ENCODE measurements at places on chromosomes 5 and 9.
A peak's percentile ranks its signal among the peaks of the same experiment; 100 is the strongest.

GRCh38 chr5:57176350-57176857, 2.5 kb downstream of the GPBP1 start:
- DNase-seq = peak; percentile 13

GRCh38 chr9:33748633-33749304, 46.6 kb upstream of the PRSS3 start:
- DNase-seq = no peak

DNA sequence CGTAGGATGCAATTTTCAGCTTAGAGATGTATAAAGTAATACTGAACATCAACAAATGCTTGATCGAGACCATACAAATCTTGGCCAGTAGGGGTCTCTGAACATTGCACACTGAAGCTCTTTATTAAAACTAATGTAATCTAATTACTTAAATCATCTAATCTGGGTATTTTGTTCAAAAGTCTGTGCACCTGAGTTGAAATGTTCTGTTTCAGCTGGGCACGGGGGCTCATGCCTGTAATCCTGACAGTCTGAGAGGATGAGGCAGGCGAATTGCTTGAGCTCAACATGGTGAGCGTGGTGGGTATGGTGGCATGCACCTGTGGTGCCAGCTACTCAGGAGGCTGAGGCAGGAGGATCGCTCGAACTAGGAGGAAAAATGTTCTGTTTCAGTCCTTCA, 41.0 kb downstream of the ESM1 start:
- DNase-seq = peak; percentile 65

- no peak for DNase-seq
These were observed 33.4 kb upstream of the ANXA1 start for GRCh38 chr9:73118286-73118685.

- DNase-seq = peak; percentile 59
These were observed 80.6 kb upstream of the SIMC1 start for GRCh38 chr5:176157656-176158055.

DNA sequence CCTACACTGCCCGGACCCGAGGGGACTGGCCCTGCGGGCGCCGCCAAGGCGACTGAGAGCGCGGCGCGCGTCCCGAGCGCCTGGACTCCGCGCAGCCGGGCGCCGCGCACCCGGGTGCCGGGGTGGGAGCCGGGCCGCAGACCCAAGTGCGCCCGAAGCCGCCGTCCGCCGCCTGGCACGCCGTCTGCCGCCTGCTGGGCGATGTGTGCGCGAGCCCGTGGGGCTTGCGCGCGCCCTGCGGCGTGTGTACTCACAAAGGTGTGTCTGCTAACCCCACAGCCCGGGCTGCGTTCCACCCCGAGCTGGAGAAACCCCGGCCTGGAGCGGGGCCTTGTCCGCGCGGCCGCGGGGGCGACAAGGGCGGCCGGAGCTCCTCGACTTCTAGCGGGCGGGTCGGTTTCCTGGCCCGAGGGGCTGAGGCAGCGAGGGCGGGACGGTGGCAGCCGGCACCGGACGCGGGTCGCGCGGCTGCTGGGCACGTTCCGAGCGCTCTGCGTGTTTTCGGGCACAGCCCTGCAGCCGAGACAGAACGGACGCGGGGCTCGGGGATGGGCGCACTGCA, 1.1 kb upstream of the ZSWIM6 start:
- peak; percentile 62 for DNase-seq

- DNase-seq = no peak
These were observed 74.1 kb upstream of the PIK3R1 start for GRCh38 chr5:68141494-68141893.

- no peak for DNase-seq
These were observed 32.4 kb upstream of the IL33 start for GRCh38 chr9:6183227-6183551.

GRCh38 chr9:126564128-126564527, 49.6 kb upstream of the LMX1B start:
- no peak for DNase-seq

DNA sequence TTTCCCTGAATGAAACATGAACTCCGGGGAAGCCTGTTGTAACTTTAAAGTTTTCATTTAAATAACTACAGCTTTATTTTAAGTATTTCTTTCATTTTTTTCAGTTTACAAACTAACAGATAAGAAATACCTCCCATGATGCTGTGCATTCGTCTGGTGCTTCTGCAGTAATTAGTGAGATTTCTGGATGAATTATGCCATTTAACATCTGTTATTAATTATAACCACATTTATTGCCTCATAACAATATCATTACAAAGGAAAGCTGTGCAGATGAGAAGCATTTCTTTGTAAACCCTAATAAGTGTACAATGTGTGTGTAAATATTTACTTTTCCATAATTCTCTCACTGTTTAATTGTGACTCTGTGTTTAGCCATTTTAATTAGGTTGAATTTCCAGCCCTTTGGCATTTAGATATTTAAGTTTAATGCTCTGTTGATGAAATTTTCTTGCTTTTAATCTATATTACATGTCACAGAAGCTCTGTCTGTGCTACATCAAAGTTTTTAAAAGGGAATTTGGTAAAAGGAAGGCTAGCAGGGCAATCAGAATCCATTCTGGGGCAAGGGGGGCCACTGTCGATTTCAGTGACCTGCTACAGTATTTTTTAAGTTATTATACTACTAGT, 418.0 kb downstream of the SPATA31D1 start:
- DNase-seq = no peak

DNA sequence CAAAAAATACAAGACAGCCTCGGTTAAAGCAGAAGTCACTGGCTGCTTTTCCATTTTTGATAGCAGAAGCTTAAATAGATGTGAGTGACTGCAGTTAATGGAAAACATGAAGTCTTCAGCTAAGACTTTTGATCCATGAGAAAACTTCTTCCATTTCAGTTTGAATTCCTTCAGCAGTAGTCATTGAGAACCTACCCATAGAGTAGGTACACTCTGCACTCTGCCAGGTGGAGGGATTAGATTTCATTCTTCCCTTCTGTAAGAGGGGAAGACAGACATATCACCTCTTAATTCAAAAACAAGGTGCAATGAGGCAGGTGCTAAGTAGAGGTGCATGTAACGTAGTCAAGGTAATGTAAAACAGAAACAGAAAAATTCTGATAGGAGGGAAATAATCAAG, 26.7 kb upstream of the XPA start:
- no peak for DNase-seq

- DNase-seq = no peak
These were observed 142.7 kb downstream of the MLLT3 start for GRCh38 chr9:20479419-20480155.

DNA sequence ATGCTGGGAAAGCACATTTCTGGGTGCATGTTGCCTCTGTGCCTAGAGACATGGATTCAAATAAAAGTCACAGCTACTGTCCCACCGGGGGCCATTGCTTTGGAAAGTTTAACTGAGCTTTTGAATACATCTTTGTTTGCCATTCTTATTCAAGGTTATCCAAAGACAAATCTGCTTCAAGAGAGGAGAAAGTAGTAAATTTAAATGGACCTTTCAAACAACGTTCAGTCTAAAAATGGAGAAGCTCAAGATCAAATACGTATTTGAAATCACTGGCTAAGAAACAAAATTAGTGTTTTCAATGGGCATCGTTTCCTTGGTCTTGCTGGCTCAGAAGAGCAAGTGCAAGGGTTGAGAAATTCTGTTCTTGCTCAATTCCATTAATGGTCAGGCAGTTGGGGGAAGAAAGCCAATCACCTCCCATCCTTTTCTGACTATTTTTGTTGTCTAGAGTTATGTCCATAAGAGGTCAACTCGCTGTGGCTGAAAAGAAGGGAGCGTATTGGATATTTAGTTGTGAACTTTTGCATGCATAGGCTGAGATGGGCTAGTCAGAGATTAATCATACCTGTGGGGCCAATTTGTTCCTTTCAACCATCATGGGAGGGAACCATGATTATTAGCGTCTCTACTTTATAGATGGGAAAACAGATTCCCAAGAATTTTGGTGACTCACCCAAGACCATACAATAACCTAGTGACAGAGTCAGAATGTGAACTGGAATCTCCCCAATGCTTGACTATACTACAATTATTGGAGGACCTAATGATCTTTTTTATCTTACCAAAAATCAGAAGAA, 276.2 kb upstream of the TNC start:
- no peak for DNase-seq

DNA sequence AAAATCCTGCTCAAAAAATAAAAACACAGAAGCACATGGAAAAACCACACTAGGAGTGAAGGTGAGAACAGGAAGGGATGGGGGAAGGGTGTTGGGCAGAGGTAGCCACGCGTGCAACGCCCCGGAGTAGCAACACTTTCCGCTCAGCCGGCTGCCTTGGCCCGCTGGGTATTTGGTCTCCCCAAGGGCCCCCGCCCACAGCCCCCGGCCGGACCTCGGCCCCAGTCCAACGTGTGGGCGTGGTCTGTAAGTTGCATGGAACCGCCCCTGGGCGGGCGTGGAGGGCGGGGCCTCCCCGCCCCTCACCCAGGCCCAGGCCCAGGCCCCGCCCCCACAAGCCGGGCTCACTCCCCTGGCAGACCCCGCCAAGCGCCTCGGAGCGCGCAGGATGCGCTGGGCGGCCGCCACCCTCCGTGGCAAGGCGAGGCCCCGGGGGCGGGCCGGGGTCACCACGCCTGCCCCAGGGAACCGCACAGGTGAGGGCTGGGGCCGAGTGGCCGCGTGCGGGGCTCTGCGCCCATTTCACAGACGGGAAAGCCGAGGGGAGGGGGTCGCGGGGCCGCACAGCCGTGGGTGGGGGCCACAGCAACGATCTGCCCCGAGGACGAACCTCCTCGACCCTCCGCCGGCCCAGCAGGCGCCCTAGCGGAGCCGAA, at the start of gene SUSD3:
TSS of gene SUSD3 (plus strand) at position 347 of the 656 bp plus-strand sequence. CDS start at position 389, 42 bp downstream.
- DNase-seq = peak; percentile 20

DNA sequence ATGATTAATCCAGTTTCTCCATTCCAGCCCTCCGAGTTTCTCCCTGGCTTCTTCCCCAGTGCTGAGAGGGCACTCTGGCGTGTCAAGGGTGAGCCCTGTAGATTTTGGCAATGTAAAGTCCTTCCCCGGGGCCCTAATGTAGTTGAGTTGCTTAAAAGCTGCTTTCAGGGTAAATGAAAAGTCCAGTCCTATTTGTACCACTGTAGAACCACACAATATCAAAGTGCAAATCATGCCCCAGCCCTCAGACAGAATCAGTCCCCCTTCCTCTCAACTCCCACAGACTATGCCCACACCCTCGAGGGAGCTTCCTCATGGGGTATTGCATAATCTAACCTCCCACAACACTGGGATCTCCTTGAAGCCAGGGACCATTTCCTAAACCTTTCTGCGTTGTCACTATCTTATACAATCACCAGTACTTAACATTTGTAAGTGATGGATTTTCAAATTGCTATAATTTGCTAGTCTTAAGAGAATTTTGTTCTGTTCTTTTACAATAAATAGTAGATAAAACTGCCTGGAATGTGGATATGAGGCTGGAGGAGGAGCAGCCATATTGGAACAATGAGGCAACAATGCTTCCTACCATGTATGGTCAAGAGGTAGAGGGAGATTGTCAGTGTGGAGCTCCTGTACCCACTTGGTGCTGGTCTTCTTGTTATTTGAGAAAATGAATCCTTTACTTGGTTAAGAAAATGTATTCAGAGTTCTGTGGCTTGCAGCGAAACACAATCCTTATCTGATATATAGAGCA, 34.4 kb downstream of the ZNF366 start:
- no peak for DNase-seq

Data from AG08395 (cell line).